ENCODE measurements at places on chromosomes 7 and 10.
A peak's percentile ranks its signal among the peaks of the same experiment; 100 is the strongest.

GRCh38 chr7:123972831-123973230 is 47.8 kb downstream of the SPAM1 start:
- DNase-seq, result no peak

GRCh38 chr7:91185771-91186170 is 78.5 kb upstream of the FZD1 start:
- DNase-seq, result no peak

GRCh38 chr7:123748171-123748733 is 551 bp downstream of the WASL start:
- peak; percentile 40 for DNase-seq

- no peak for DNase-seq
These were observed at the start of gene CPA5 for GRCh38 chr7:130344271-130344866. CPA5 (plus strand) TSS chr7:130344816; CDS start chr7:130346486, 1,670 bp downstream.

- DNase-seq, result no peak
These were observed 1.3 kb downstream of the LSMEM1 start for GRCh38 chr7:112481833-112482670.

Data from cerebellum (tissue), 4 donors.